ENCODE measurements at places on chromosomes 11 and 22. TPM values are rescaled to one million over a fixed set of nuclear protein-coding genes. Genes with fewer than 3 reads are reported as not detected.
A peak's percentile ranks its signal among the peaks of the same experiment; 100 is the strongest.

The ELFN2 gene
- total RNA-seq: 12.9 TPM

The NLRP14 gene
- not detected for total RNA-seq

The CCDC116 gene
- total RNA-seq: 0.07 TPM

The ZNRF3 gene
- 9.6 TPM for total RNA-seq

The PICK1 gene
- 30.8 TPM for total RNA-seq

The CCDC89 gene
- total RNA-seq: not detected

- peak; percentile 89 for DNase-seq
These were observed 35.2 kb downstream of the LRFN4 start for GRCh38 chr11:66891851-66892660.

- DNase-seq: no peak
These were observed 9.4 kb upstream of the NPTXR start for GRCh38 chr22:38853196-38853651.

DNA sequence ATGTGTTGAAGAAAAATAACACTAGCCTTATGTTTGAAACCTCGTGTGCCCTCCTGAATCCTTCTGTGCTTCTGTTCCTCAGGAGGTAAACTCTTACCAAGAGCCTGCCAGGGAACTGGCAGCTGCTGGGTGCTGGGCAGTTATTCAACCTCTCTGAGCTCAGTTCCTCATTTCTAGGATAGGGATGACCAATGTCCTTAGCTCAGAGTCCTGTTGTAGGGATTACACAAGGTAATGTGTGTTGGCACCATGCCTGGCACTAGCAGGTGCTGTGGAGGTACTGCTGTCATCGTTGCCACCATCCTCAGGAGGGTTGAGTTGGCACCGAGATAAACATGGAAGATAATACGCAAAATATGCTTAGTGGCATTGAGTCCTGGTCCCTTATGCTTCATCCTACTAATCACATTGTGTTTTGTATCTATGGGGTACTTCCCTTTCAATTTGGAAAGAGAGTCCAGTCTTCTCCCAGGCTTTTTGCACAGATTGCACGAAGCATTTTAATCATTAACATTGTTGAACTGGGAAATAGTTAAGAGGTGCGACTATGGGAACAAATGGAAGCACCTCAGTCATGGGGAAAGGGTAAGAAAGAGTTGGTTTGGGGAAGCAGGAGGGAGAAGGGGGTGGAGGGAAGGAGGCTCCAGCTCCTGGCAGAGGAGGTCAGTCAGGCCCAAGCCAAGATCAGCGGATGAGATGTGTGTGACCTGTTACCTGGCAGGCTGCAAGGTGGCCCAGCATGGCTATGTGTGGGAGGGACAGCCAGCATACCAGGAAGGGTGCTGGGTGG is 56.7 kb downstream of the CABIN1 start:
- no peak for DNase-seq

DNA sequence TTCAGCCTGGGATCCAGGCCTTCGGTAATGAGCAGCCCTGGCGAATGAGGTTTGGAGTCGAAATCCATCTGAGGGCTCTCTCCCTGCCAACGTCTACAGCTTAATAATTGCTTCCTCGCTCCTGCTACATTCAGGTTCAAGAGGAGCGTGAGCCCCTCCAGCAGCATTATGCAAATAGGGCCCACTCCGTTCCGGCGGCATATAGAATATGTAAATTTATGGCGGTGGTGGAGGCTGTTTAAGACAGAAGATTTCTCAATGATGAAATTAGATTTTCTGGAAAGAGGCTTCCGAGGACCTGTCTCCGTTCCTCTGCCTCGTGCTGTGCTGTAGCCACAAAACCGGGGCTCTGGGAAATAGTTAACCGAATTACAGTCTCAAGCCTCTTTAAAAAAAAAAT is 402.8 kb downstream of the MIAT start:
- no peak for DNase-seq

DNA sequence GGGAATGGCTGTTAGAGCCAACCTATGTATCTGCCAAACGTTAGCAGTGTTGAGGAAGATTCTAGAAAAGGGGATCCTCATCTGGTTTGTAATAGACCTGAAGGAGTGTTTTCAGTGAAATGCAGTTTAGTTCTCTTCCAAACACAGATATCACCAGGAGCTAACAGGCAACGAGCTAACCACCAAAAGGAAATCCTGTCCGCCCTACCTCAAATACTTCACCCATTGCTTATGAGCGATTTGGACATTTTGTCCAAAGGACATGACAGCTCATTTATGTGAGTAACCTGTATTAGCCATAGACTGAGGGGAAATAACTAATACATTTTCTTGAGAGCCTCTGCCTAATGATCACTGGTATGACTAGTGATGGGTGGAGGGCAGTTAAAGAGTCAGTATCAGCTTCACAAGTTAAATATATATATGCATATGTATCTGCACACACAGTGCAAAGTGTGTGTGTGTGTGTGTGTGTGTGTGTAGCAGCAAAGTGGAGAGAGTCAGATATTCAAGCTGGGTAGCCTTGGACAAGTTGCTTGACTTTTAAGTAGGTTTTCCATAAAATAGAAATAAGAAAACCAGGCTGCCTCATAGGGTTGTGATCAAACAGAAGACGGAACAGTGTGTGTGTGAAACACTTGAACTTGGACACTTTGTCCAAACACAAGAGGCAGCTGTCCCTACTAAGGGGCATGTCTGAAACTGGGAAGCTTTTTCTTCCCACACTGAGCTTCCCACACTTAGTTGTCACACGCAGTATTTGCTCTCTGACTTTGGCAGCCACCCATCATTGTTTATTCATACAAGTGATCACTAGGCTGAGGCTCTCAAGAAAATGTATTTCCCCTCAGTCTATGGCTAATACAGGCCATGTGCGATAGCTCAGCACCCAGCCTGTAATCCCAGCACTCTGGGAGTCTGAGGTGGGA is 940 bp upstream of the C11orf91 start:
- DNase-seq: no peak

- DNase-seq: no peak
These were observed 7.7 kb downstream of the TMPRSS13 start for GRCh38 chr11:117921456-117921855.

DNA sequence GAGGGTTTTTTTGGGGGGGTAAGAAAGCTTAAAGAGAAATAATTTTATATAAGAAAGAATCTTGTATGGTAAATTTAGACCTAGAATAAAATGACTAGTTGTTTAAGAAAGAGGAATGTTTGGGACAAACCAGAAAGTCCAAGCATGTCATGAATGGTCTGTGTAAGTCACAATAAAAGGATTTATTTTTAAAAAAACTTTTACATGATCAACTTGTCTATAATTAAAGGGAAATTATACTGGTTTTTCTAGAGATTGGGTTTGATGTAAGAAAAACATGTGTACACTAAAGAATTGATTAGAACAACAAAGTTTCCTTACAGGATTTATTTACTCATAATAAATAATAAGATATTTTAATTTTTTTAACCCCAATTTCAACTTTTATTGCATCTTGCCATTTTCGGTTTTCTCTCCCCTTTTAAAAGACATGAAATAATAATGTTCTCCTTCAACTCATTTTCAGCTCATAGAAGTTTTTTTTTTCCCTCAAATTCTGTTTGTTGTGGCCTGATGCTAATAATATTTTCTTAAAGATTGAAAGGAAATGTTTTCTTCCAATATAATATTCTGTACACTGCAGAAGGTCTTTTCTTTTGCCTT is 35.4 kb upstream of the INCENP start:
- DNase-seq: peak; percentile 6

DNA sequence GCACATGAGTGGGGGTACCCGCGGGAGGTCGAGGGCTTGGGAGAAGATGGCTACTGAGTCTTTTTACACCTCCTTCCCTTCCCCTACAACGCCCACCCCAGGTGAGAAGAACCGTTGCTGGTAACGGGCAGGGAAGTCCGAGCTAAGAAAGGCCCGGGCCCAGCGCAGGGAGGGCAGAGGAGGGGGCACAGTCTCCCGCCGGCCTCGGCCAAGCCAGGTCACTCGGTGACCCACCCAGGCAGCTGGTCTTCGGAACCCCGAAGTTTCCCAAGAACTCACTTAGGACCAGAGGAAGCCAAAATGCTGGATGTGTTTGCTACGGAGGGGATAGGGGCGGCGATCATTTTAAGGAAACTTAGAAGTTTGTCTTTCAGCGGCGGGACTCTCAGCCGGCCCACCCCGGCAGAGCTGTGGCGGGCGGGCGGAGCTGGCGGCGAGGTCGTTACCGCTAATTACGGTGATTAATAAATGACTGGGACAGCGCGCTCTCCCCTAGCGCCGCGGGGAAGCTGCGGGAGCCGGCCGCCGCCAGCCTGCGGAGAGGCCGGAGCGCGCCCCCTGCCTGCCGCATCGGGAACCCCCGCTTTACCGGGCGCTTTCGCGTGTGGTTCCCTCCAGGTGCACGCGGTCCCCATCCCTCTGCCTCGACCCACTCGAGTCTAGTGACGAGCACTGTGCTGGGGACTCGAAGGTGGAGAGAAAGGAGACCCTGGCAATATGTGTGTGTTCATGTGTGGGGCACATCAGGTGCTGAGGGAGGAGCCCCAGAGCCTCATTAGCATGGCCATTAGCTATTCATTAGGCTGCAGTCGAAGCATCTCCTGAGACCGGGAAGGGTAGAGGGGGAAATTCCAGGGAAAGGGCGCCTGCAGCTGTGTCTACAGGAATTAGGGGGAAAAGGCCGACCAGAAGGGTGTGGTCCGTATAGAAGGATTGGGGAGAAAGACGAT is 945 bp downstream of the ROBO3 start:
- peak; percentile 20 for DNase-seq

- DNase-seq: peak; percentile 43
These were observed 857 bp downstream of the ARCN1 start for GRCh38 chr11:118572981-118573550.

DNA sequence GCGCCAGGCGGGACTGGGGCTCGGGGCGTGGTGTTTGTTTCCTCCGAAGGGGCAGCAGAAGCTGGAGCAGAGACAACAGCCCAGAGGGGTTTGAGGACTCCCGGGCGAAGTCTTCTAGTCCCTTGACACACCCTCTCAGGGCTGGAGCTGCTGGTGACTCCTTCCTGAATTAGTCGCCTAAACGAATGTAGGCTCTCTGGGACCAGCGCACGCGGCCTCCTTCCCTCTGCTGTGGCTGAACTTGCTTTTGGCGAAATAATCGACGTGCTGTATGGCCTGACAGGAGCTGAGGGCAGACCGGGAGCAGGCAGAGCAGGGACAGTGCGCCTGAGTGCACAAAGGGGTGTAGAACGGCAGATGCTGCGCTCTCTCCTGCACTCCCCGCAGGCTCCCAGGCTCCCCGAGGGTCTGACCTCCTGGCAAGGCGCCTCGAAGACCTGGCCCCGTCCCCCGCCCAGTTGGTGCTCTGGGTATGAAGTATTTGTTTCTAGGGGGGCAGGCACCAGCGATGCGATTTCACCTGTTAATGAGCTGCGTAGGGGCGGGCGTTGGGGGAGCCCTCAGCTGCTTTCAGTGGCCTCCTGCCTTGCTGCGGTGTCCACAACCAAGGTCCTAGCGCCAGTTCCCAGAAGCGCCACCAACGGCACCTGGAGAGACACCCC is 5.3 kb downstream of the SLC17A6 start:
- no peak for DNase-seq

DNA sequence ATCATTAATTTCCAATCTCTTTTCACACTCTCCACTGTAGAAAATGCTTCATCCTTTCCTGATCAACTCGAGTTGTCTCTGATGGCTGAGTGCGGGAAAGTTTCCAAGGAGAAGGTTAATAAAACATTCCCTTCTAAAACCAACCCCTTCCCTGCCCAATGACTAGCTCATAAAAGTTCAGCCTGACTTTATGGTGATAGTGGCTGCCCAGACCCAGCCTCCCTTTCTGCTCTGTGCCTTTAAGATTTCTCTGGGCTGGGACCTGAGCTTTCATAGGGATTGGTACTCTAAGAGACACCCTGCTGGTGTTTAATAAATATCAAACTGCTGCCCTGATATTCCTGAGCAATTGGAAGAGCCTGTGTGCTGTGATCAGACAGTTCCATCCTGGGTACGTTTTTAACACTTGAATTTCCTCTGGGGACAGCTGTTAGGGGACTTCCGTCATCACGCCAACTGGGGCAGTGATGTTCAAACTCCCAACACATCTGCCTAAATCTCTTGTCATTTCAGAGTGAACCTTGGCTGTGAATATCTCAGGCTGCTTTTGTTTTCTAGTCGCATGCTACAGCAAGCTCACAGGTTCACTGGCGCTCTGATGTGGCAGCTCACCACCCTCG is 195.0 kb upstream of the KIRREL3 start:
- DNase-seq: no peak

DNA sequence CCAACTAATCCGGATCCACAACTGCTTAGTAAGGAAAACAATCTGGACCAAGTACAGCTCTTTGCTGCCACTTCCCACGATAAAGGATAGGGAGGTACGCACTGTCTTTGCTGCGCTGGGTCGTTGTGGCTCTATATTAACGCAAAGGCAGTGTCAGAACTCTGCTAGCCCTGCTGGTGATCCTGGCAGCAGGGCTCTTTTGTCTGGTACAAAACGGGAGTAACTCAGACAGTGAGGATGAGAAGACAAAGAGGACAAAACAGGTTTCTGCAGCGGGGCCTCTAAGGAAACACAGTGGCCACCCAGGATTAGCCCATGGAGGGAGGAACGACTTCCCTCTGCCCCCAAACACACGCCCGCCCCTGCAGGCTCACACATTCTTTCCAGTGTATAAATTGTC is 26.1 kb downstream of the GAL start:
- no peak for DNase-seq

DNA sequence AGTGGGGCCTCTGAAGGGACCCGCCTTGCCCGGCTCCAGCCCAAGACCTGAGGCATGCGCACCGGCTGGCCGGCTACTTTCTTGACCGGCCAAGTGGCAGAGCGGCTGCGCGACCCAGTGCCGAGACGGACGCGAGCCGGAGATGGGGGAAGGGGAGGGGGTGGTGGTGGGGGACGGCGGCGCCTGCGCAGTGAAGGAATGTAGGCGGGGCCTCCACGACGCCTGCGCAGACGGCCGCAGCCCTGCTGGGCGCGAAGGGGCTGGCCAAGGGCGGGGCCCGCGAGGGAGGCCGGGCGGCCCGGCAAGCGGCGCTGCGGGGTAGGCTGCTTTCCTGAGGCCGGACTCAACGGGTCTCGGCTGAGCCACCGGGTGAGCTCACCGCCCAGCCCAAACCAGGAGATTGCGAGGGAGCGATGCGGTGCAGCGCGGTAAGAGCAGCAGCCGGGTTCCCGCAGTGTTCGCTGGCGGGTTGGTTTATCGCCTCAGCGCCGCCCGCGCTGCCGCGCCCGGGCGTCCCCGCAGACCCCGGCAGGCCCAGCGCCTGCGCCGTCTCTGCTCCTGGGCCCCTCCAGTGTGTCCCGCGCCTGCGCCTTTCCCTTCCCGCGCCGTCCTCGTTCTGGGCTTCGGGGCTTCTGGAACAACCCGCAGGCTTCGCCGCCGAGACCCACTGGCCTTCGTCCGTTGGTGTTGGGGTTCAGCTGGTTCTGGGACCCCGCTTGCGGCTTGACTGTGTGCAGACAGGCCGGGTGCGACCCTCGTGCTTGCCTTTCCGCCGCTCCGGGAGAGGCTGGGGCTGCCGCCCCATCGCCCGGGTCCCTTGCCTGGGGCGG is at the start of gene SPECC1L:
Gene SPECC1L (plus strand): TSS at position 276 of the 830 bp plus-strand sequence. CDS start 31,401 bp downstream, outside the sequence.
- DNase-seq: peak; percentile 93
